ENCODE measurements at places on chromosomes 6 and 20.

DNA sequence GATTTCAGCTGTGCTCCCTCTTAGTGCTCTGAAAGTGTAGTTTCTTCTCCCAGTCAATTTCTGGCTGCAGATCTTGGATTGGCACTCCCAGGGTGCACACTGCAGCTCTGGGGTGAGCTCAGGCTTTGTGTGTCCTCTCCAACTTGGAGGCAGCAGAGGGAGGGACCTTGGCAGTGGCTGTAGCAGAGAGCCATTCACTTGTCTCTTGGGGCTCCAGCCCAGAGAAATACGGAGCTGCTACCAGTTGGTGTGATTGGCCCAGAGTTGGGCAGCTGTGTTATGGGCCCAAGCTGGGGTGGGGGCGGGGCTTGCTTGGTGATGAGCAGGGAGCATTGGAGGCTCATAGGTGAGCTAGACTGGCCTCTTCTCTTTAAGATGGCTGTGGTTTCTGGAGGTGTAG is 65.9 kb downstream of the KLHL32 start:
- no peak for DNase-seq

DNA sequence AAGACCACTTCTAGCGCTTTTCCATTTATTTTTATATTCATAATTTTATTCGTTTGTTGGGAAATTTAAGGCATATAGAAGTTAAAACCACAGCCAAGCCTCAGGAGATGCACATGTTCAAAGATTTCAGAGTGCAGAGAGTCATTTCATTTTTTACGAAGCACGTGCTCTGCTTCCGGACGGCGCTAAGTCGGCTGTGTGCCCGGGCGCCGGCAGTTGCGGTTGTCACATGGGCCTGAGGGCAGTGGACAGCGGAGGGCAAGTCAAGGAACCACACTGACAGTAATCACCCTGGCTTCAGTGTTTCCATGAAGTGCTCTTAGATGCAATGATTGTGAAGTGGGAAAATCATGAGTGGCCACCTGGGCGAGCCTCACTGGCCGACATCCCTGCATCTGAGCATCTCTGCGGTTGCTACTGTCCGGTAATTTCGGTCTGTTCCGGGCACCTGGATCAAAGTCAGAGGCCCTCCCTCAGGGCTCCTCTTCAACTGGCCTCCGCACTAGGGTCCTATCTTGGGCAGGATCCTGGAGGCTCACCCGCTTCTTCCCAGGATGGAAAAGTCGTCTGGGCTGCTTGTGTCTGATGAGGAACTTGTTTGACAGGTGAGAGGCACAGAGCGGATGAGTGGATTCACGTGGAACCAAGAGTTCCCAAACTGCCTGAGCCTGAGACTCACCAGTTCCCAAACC is 90.8 kb downstream of the DACT2 start:
- DNase-seq, result no peak

DNA sequence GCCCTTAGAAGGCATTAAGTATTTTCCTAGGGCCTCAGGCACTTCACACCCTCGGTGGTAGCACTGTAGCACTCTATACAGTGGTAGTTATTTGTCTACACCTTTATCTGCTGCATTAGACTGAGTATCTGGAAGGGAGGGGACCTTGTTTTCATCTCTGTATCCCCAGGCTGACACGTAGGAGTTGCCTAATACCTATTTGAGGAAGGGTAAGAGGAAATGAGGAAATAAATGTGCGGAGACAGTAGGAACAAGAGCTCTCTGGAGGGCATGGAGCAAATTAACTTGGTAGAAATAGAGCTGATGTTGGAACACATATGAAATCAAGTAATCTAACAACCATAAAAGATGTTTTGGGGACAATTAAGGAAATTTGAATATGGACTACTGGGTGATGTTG is 3.9 kb downstream of the CNPY3 start:
- DNase-seq, result no peak

GRCh38 chr6:17458966-17459365 is 65.6 kb downstream of the CAP2 start:
- DNase-seq, result no peak

DNA sequence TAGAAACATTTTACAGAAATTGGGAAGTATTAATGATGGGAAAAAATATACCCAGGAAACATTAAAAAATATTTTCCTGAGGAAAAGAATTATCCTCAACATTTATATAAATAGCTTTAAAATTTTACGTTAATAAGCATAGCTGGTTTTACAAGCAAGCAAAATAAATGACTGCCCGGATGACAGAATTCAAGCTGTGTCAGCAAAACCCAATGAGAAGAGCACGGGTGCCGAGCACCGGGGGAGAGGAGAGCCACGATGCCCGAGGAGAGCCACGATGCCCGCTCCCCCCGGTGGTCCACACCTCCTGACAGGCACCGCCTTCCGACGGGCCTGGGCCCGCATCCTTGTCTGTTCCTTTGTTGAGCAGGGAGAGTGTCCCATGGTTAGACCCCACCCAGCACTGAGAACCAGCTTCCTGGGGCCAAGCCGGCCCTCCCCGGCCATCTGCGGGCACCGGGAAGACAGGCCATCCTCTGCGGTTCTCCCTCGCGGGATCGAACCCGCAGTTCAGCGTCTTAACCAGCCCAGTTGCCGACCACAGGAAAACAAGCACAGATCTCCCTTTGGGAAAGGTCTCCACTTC is 63.3 kb upstream of the PDE10A start:
- no peak for DNase-seq
